ENCODE measurements at places on chromosomes 5 and 9.

DNA sequence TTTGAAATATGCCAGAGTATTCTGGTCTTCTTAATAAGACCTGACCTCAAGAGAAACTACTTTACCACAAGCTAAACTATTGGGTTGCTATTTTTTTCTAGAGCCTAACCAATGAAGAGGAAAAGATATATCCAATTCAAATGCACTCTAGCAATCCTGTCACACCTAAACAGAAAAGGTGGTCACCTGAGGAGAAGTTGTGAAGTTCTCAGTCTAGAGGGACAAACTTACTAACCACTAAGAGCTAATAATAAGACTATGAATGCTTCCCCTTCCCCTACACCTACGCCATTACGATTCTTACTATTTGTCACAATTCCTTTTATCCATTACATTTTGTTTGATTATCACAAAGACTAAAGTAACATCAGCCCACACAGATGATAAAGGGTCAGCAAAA is 29.7 kb downstream of the RLN2 start:
- no peak for DNase-seq

DNA sequence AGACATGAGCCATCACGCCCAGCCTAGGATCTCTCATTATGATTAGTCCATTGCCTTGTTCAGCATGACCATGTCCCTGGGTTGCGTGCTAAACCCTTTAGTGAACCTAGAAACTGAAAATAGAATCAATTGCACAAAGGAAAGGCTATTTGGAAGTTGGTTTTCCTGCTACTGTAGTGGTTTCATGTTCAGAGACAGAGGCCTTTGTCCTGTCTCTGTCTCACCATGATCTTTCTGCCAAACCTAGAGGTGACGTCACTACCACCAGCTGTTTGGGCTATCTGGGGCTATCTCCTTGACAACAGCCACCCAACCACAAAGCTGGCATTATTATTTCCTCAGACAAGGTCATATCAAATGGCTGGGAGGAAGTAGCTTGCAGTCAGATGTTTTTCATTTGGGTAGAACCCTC is 4.0 kb upstream of the CDK5RAP2 start:
- DNase-seq, result no peak

DNA sequence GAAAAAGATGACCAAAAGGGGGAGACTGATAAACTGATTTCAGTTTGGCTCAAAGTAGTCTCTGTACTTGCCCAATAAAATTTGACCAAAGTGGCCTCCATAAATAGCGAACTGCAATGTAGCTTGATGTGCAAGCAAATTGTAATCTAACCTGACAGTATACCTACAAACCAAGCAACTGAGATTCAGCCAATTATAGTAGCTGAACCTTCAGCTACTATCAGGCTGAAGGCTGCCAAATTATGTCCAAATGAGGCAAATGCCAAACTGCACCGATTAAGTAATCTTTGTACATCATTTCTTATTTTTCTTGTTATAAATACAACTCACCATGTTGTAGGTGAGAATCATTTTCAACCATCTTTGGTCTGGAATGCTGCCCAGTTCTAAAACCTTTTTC is 390.6 kb downstream of the CDH9 start:
- no peak for DNase-seq

- no peak for DNase-seq
Measured at GRCh38 chr9:133793471-133793870, 55.3 kb upstream of the SARDH start.

GRCh38 chr5:5156471-5157082 is 16.4 kb downstream of the ADAMTS16 start:
- DNase-seq, result no peak

- DNase-seq, result no peak
Measured at GRCh38 chr9:97220894-97221477, 86.5 kb upstream of the CCDC180 start.

DNA sequence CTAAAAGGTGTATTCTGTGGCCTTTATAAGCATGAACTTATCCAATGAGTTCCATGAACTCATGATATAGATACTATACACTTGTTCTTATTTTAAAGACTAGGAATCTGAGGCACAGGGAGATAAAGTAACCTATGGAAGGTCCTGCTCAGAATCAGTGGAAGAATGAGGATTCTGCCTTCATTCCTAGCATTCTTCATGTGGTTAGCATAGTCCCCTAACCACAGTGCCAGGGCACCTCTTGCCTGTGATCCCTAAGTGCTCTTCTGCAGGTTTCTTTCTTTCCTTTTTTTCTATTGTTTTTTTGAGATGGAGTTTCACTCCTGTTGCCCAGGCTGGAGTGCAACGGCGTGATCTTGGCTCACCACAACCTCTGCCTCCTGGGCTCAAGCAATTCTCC is 174.1 kb downstream of the C9orf152 start:
- no peak for DNase-seq
